Calu3 (cell line): ENCODE measurements at places on chromosomes 1 and 21. TPM values are rescaled to one million over a fixed set of nuclear protein-coding genes. Genes with fewer than 3 reads are reported as not detected.

GNG4 gene
- 11.6 and 18.4 TPM in 2 replicates for total RNA-seq

WNT4 gene
- total RNA-seq: 1.9 and 2.4 TPM in 2 replicates

- H3K4me3 ChIP-seq: no peak overlapping the region
- H3K27ac ChIP-seq: no peak overlapping the region
- H3K4me1 ChIP-seq: no peaks in the 10 kb centered on the region
- H3K27me3 ChIP-seq: peaks cover 82% of the 10 kb centered on the region
- no peak for DNase-seq
Measured at GRCh38 chr21:32248571-32249461, 30.0 kb downstream of the MIS18A start.

GRCh38 chr1:21384620-21385019, 55.3 kb upstream of the NBPF3 start:
- H3K27me3 ChIP-seq: no peaks in the 10 kb centered on the region
- DNase-seq: no peak
- peaks cover 19% of the 10 kb centered on the region for H3K4me1 ChIP-seq
- H3K27ac ChIP-seq: no peak overlapping the region

GREM2 gene
- total RNA-seq: not detected in 2 replicates

- H3K27me3 ChIP-seq: no peaks in the 10 kb centered on the region
- peaks cover 12% of the 10 kb centered on the region for H3K4me1 ChIP-seq
- H3K27ac ChIP-seq: peak overlapping the region; percentile 47
- no peak overlapping the region for H3K4me3 ChIP-seq
- no peaks in the 10 kb centered on the region for H3K36me3 ChIP-seq
Measured at GRCh38 chr21:39048064-39048463, 135.2 kb downstream of the PSMG1 start.

DNA sequence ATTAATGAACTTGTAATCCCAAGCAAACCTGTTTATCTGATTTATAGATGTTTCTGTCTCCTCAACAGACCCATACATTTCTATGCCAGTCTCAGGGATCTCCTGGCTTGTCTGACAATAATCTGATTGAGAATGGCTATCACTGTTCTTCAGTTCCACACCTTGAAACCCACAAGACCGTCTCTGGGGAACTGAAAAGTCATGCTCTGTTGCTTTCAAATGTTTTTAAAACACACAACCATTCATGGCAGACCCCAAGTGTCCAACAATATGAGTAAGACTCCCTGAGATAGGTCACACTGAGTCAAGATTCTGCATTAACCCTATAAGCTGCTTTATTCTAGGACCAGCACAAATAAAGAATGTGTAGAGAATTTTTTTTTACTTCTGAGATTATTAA, 611.2 kb upstream of the PLXNA2 start:
- H3K4me1 ChIP-seq: no peaks in the 10 kb centered on the region
- H3K36me3 ChIP-seq: no peaks in the 10 kb centered on the region
- DNase-seq: no peak
- no peaks in the 10 kb centered on the region for H3K27me3 ChIP-seq

B3GALNT2 gene
- 28.9 and 35.3 TPM in 2 replicates for total RNA-seq

- H3K27me3 ChIP-seq: peaks cover 24% of the 10 kb centered on the region
- H3K36me3 ChIP-seq: no peaks in the 10 kb centered on the region
- no peak for DNase-seq
- H3K4me3 ChIP-seq: no peak overlapping the region
- peaks cover 17% of the 10 kb centered on the region for H3K4me1 ChIP-seq
Measured at GRCh38 chr1:12186679-12186985, 19.8 kb downstream of the TNFRSF1B start.

NPR1 gene
- not detected in 2 replicates for total RNA-seq

DNA sequence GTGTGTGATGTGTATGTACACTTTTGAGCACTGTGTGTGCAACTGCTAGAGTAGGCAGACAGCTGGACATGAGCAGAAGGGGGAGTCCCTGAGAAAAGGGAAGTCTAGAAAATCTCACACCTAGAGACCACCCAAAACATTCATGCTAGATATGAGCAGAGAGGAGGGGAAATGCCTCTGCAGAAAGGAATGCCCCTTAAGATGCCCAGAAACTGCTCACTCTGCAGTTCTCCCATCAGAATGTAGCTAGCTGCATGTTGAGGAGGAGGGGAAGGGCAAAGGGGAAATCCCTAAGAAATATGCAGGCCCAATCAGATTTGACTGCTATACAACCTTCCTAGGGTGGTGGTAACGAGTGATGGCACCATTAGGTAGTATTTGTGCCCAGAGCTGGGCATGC, 31.8 kb upstream of the MAGOH start:
- H3K4me3 ChIP-seq: no peak overlapping the region
- H3K27ac ChIP-seq: no peak overlapping the region
- H3K36me3 ChIP-seq: peaks cover 23% of the 10 kb centered on the region
- no peak for DNase-seq

MROH7 gene
- 0.61 and 0.71 TPM in 2 replicates for total RNA-seq

TNFRSF9 gene
- total RNA-seq: 0.42 and 0.44 TPM in 2 replicates

GRCh38 chr1:58317694-58318093, 228.8 kb downstream of the OMA1 start:
- H3K27me3 ChIP-seq: peaks cover 32% of the 10 kb centered on the region
- H3K27ac ChIP-seq: no peak overlapping the region
- H3K36me3 ChIP-seq: no peaks in the 10 kb centered on the region
- H3K4me3 ChIP-seq: no peak overlapping the region
- DNase-seq: no peak

DNA sequence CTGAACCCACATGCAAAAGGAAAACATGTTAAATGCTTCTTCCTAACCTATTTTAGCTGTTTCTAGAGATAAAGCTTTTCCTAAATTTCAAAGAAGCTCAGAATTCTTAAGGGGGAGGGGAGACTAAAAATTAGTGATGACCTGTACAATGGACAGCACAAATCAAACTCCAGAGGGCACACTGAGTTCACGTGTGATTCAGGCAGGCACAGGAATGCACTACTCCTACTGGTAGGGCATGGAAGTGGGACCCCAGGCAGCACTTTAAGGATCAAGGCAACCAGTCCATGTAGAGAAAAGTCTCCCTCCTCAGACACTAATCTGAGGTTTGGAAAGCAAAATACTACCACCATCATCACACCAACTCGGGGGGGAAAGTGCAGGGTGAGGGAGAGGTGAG, 31.3 kb upstream of the CLCA4 start:
- H3K4me3 ChIP-seq: no peak overlapping the region
- H3K27me3 ChIP-seq: no peaks in the 10 kb centered on the region
- H3K4me1 ChIP-seq: peaks cover 28% of the 10 kb centered on the region
- H3K27ac ChIP-seq: peak overlapping the region; percentile 81
- peak; percentile 70 for DNase-seq

GRCh38 chr1:205379056-205379455, 22.3 kb upstream of the KLHDC8A start:
- H3K4me1 ChIP-seq: peaks cover 24% of the 10 kb centered on the region
- H3K36me3 ChIP-seq: no peaks in the 10 kb centered on the region
- DNase-seq: no peak

DNA sequence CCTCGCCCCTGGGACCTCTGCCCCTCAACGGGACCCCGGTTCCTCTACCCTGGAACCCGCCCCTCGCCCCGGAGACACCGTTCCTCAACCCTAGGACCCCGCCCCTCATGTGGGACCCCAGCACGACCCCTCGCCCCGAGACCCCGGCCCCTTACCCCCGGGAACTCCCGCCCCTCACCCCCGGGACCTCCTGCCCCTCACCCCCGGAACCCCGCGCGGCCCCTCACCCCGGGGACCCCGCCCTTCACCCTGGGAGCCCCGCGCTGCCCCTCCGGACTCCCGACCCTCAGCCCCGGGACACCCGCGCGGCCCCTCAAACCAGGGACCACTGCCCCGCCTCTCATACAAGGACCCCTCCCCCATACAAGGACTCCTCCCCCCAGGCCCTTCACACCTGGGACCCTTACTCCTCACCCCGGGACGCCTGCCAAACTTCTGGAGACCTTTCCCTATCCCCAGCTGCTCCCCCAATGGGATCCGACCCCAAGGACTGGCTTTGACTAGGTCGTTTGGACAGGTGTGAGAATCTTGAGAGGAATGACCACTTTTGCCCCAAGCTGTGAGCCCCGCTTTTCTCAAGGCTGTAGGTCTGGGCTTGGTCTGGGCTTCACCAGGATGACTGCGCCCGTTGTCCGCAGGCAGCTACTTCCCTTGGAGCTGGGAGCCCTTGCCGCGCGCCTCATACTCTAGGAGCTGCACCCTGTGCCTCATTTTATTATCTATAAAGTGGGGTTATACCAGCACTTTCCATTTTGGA, 843 bp downstream of the DIP2A start:
- DNase-seq: peak; percentile 17
- peaks cover 24% of the 10 kb centered on the region for H3K36me3 ChIP-seq
- H3K27ac ChIP-seq: no peak overlapping the region
- peaks cover 8% of the 10 kb centered on the region for H3K4me1 ChIP-seq
- H3K27me3 ChIP-seq: no peaks in the 10 kb centered on the region

DNA sequence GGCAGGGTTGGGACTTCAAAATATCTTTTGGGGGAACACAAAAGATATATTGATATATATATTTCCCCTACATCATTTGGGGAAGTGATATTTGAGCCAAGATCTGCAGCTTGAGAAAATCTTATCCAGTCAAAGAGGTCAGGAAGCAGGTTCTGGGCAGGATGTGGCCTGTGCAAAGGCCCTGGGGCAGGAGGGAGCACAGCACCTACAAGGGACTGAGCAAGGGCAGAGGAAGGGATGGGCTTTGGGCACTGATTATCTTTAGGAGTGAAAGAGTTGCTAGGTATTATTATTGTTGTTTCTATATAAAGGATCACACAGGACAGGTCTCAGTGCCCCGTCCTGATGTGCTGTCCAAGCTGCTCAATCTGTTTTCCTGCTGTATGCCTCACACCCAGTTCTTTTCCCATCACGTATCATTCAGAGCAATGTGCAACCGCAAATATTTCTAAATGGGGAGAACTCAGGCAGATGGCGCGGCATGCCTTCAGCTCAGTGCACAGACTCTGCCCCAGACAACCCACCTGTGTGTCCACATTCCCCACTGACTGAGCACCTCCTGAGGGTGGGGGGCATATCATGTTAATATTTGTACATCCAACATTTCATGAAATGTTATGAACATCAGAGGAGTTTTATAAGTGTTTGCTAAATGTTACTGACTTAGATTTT, 28.1 kb upstream of the GPR137B start:
- DNase-seq: no peak
- no peaks in the 10 kb centered on the region for H3K4me1 ChIP-seq
- no peaks in the 10 kb centered on the region for H3K36me3 ChIP-seq

DNA sequence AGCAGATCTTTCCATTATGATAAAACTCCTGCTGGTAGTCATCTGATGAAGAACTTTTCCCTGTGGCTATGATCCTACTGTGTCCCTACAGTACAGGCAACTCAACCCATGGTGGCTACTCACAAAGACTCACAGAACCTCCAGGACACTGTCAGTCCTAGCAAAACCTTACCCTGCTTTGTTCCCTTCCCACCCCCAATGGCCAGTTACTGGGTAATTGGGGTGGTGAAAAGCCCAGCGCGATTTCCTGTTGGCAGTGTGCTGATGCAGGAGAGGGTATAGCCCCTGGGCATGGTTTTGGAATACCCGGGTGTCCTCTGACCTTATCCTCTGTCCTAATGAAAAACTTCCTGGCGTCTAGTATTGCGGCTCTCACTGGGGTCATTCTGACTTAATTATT, 533 bp upstream of the RGL1 start:
- DNase-seq: peak; percentile 5
- H3K27ac ChIP-seq: no peak overlapping the region
- peaks cover 19% of the 10 kb centered on the region for H3K36me3 ChIP-seq
- no peaks in the 10 kb centered on the region for H3K4me1 ChIP-seq
- peak overlapping the region; percentile 83 for H3K4me3 ChIP-seq

DNA sequence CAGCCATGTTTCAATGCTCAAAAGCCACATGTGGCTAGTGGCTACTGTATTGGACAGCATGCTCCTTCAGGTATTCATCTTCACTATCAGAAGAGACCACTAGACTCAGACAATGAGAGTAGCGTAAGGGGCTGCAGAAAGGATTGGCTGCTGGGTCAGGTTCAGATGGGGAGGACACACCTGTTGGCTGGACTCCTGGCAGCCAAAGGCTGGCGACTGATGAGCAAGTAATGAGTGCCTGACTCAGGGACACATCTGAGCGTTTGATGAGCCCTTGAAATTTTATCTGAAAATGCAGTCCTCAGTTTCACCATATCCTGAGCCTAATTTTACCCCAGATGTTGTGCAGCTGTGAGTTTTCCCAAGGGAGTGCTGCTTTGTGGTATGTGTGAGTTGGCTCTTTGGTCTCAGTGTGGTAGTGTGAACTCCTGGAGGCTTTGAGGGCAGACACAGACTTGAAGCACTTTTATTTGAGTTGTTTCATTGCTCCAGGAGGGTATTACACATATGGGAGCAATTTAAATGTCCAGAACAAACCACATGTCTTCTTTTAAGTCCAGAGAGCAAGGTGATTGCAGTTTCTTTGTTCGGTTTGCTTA, 9.6 kb downstream of the ST6GALNAC3 start:
- H3K4me3 ChIP-seq: no peak overlapping the region
- H3K27ac ChIP-seq: no peak overlapping the region
- no peaks in the 10 kb centered on the region for H3K36me3 ChIP-seq
- no peaks in the 10 kb centered on the region for H3K4me1 ChIP-seq
- H3K27me3 ChIP-seq: no peaks in the 10 kb centered on the region
- no peak for DNase-seq

PTGER3 gene
- total RNA-seq: 0.09 and 0.10 TPM in 2 replicates

GRCh38 chr1:87684713-87685205, 356.1 kb downstream of the LMO4 start:
- no peaks in the 10 kb centered on the region for H3K27me3 ChIP-seq
- peak overlapping the region; percentile 77 for H3K27ac ChIP-seq
- H3K4me3 ChIP-seq: peak overlapping the region; percentile 77
- peaks cover 10% of the 10 kb centered on the region for H3K36me3 ChIP-seq
- peak; percentile 54 for DNase-seq

MAB21L3 gene
- total RNA-seq: 0.21 and 0.22 TPM in 2 replicates

FNDC10 gene
- 3.5 and 4.7 TPM in 2 replicates for total RNA-seq

DNA sequence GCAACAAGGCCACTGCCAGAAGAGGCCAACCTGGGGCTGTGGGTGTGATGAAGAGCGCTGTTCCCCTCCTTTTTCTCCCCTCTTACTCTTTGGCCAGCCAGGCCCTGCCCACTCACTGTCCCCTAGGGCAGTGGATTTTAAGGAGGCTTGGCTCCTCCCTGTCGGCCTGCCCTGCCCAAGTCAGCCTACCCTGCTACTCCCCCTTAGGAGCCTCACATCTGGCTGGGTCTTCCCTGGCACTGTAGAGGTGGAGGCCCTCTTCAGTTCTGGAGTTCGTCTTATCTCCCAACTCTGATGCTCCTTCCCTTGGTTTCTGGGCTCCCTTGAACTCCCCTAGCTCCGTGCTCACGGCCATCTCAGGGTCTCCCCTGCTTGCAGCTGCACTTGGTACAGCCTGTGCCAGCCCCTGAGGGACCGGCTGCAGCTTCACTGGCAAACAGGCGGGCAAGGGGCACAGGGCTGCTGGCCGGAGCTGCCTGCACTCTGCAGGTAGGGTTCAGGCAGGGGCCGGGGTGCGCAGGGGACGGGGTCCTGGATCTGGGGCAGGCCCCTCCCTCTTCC, 4.0 kb downstream of the AMPD2 start:
- no peak overlapping the region for H3K27ac ChIP-seq
- peaks cover 15% of the 10 kb centered on the region for H3K4me1 ChIP-seq
- H3K4me3 ChIP-seq: no peak overlapping the region
